Astrocyte (in vitro differentiated cells and primary cell): ENCODE measurements at places on chromosomes 3 and 15. TPM values are rescaled to one million over a fixed set of nuclear protein-coding genes. Genes with fewer than 3 reads are reported as not detected.

DNA sequence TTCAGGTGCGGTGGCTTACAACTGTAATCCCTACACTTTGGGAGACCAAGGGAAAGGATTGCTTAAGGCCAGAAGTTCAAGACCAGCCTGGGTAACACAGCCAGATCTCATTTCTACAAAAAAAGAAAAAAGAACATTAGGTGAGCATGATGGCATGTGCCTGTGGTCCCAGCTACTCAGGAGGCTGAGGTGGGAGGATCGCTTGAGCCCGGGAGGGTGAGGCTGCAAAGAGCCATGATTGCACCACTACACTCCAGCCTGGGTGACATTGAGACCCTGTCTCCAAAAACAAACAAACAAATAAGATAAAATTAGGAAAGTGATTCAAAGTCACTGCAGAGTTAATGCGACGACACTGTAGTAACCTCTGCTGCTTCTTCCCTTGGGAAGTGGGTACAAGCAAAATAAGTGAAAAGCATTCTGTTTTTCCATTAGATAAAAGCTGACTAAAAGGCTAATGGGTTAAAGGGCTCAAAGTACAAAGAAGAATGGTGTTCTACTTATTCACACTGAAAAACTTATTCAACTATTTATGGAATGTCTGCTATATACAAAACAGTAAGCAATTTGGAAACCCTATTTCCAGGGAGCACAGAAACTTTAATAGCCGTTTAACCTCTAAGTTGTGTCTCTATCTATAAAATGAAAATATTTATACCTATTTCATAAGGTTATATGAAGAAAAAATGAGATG lies 8.0 kb upstream of the RPS27L start:
- DNase-seq = no peak

GRCh38 chr3:182981038-182981380 lies 671 bp upstream of the DCUN1D1 start:
- DNase-seq = no peak

DNA sequence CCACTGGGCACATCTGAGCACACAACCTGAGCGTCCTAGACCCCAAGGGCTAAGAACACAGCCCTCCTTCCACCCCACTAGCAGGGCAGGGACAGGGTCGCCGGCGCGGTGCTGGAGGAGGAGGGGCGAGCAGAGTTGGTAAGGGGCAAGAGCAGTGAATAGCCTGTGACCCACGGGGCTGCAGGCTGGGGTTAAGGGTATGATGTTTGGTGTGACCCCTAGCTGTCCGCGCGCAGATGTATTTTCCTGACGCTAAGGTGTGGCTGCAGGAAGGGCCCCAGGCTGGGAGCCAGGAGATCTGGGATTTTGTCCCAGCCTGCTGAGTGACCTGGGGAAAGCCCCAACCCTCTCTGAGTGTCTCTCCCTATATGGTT lies 1.3 kb upstream of the C15orf39 start:
- no peak for DNase-seq

DNA sequence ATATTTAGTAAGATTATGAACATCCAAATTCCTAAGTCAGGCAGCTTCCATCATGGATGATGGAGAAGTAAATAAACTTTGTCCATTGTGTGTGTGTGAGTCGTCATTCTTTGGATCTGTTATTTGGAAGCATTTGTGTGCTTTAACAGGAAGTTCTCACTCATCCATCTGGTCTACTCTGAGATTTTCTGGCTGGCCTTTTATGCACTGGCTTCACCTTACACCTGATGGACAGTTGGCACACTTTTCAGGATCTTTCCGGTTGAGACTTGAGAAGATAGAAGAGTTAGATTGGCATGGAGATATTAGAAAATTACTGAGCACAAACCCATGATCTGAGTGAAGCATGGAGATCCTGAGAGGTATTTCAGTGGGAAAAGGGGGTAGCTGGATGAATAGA lies 12.6 kb downstream of the SYNPR start:
- DNase-seq = no peak

DNA sequence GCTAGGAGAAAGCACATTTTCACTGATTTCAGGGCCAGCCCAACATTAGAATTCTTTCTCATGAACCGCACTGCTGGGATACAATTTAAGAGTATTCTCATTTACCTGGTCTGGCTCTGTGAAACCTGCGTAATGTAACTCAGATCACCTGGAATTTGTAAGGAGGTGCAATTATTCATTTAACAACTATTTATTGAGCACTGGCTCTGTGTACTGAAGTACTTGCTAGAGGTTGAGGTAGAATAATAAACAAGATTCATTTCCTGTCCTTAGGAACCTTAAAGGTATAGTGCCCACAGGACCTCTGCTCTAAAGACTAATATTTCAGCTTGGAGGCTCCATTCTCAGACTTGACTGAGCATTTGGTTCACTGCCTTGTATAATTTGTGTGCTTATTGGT lies 242.2 kb upstream of the ZPLD1 start:
- DNase-seq = no peak

DNA sequence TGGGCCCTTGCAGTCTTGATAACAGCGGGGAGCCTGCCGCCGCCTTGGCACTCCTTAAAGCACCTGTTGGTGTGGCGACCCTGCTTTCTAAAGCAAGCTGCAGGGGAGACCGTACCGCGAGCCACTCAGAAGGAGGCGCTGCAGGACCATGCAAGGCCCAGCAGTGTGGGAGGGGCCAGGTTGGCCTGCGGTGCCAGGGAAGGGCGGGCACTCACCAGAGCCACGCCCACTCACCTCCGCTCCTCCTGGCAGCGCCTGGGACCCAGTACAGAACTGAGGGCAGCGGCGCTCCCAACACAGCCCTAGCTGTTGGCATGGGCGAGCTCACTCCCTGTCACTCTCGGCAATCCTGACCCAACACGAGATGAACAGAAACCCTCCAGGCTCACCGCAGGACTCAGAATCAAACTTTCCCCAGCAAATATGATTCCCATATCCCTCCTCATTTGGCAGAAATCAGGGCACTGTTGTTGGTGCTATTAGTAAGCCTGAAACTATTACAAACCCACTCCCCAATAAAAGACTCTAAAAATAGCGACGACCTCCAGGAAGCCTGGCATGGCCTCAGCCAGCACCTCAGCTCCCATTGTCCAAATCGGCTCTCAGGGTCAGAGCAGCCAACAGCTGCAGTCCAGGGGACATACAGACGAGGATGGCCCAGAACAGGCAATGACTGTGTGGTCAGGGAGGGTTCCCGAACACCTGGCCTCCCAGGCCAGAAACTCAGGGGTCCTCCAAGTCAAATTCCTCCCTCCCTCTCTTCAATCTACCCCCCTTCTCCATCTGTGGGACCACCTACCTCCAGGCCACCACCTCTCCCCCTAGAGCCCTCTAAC lies 77.2 kb downstream of the TBC1D2B start:
- peak; percentile 25 for DNase-seq

DNA sequence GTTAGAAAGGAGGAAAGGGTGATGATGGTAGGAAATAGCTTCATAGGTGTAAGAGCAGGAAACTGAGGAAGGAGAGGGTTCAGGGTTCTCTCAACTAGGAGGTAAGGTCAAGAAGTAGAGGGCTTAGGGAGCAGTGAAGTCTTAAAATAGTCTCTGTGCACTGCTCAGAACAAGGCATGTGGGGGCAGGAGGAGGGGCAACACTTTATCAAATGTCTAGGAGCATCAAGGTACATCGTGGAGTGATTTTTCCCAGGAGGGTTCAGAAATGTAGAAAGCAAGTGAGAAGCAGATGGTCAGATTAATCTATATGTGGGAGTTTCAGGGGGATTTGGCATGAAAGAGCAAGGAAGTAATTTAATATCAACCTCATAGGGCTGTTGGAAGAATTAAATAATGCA lies 58.8 kb downstream of the TNIK start:
- no peak for DNase-seq

GRCh38 chr3:160617636-160618035 lies 52.3 kb upstream of the KPNA4 start:
- DNase-seq = no peak

DNA sequence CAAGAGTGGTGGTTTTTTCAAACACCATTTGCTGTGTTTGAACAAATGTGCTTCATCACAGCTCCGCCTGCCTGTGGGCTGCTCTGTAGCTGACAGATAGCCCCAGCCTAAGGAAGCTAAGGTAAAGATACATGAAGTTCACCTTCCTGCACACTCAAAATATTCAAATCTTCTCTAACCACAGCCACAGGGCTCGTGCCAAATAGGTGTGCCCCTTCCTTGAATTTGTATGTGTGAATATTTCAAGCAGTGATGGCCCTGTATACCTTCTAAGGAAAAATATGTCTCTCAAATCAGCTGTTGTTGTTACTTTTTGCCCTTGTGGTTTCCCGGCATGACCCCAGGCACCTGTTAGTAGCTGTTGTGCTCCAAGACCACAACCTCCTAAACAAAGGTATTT lies 92.8 kb downstream of the CCNL1 start:
- DNase-seq = no peak

DNA sequence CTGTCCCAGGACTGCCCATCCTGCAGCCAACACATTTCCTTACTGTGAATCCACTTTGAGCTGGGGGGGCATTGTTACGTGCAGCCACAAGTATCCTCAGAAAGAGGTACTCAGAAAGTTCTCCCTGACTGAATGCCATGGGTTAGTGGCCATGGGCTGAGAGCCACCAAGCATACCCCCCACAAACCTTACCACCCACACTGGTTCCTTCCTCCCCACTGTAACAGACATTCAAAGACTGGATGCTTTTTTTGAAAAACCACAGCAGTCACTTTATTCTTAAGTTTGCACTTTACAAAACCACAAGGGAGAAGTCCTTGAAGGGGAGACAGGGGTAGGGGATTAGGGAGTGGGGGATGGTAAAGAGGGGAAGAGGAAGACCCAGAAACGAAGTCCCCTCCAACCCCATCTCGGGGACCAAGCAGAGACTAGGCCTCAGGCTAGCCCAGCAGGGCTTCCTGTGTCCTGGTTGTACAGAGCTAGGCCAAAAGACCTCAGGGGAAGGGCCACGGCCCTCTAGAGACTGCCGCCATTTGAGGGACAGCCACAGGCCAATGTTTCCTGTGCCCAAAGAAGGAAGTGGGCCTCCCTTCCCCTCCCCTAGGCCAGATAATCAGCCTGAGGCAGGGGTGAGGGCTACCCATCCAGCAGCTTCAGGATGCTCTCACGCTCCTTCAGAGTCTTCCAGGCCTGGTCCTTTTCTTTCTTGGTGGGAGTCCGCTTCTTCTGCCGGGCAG lies 10.1 kb upstream of the CAMK1 start:
- DNase-seq = no peak

GRCh38 chr3:44330444-44330843 lies 8.1 kb upstream of the TCAIM start:
- no peak for DNase-seq

DNA sequence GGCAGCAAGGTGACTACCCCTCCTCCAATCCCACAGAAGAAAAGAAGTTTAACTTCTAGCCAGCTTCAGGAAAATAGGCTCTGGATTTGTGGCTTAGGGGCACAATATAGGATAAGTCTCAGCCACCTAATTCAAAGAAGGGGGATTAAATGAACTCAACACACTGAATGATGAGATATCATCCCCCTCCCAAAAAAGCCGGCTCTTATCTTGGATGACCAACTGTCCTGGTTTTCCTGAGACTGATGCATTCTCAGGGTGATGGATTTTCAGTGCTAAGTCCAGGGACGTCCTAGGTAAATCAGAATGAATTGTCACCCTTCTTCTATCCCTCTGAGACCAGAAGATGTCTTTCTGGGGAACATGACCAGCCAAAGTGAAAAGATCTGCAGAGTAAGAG lies 487.0 kb upstream of the PROK2 start:
- no peak for DNase-seq

DNA sequence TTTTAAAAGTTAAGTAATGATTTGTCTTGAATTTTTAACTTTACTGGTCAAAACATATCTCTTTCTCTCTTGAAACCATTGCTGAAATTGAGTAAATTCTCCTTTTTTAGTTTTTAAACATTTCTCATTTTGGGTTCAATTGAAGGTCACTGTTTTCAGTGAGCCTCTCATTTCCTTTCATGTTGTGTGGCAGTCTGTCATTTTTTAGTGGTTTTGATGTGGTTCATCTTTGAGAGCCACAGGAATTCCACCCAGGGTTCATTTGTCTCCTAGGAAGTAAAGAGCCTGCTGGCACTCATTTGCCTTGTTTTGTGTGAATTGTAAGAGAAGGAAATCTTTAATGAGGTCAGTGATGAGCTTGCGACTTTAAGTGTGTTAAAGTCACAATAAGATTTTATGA lies 10.4 kb downstream of the CLDN11 start:
- DNase-seq = peak; percentile 88

GRCh38 chr3:20878691-20879090 lies 692.7 kb upstream of the SGO1 start:
- DNase-seq = no peak

DNA sequence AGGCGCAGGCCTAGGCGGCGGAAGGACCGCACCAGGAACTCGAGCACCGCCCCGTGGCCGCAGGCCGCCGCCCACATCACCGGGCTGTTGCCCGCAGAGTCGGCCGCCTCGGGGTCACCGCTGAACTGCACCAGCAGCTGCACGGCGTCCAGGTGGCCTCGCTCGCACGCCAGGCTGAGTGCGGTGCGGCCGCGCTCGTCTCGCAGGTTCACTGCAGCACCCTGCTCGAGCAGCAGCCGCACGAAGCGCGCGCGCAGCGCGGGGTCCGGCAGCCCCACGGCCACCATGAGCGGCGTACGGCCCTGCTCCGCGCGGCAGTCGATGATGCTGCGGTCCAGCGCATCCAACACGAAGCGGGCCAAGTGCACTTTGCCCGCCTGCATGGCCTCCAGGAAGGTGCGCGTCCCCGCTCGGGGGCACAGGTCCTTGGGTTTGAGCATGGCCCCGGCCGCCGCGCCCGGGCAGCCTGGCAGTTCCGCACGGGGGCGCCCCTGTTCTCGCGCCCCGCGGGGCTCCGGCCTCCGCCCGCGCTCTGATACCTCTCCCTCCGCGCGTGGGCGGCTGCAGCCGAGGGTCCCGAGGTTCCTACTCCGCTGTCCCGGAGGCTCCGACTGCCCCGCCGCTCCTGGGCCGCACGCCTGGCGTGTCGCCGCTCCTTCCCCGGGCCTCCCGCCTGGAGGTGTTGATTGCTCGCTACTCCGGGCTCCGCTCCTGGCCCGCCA lies 556 bp downstream of the ANKRD63 start:
- no peak for DNase-seq

GRCh38 chr3:120681506-120682038 lies 467 bp downstream of the HGD start:
- DNase-seq = no peak

The GOLGA8J gene
- total RNA-seq = 0.67 TPM in 1 of 2 replicates, not detected in the other

The TMEM212 gene
- total RNA-seq = not detected in 2 replicates

The CNTN6 gene
- total RNA-seq = 0.22 TPM in 1 of 2 replicates, not detected in the other

The GHRL gene
- total RNA-seq = not detected in 2 replicates

The CSTA gene
- 0.41 and 0.55 TPM in 2 replicates for total RNA-seq

The GPR176 gene
- total RNA-seq = 33.5 and 35.4 TPM in 2 replicates

The TRAT1 gene
- total RNA-seq = not detected in 2 replicates

The DUOX2 gene
- 0.14 and 0.70 TPM in 2 replicates for total RNA-seq

The CCDC14 gene
- 34.6 and 35.8 TPM in 2 replicates for total RNA-seq
